Activated T-cell treated with anti-CD3 and anti-CD28 coated beads, Interleukin-2, amount 50 U/mL, for 72 hours (primary cell): ENCODE measurements at places on chromosomes 5 and 9. TPM values are rescaled to one million over a fixed set of nuclear protein-coding genes. Genes with fewer than 3 reads are reported as not detected.

The CRAT gene
- total RNA-seq = 21.4 TPM

The SNX2 gene
- 40.8 TPM for total RNA-seq

The ADAMTS12 gene
- 0.05 TPM for total RNA-seq

The PHYHD1 gene
- total RNA-seq = 1.9 TPM

The GKAP1 gene
- total RNA-seq = 12.2 TPM

- H3K27ac ChIP-seq = no peak overlapping the region
- H3K4me1 ChIP-seq = peaks cover 8% of the 10 kb centered on the region
- H3K36me3 ChIP-seq = peaks cover 2% of the 10 kb centered on the region
- no peaks in the 10 kb centered on the region for H3K27me3 ChIP-seq
- peak overlapping the region; percentile 81 for H3K4me3 ChIP-seq
These were observed 64.0 kb upstream of the RANBP6 start for GRCh38 chr9:6079386-6079785.

DNA sequence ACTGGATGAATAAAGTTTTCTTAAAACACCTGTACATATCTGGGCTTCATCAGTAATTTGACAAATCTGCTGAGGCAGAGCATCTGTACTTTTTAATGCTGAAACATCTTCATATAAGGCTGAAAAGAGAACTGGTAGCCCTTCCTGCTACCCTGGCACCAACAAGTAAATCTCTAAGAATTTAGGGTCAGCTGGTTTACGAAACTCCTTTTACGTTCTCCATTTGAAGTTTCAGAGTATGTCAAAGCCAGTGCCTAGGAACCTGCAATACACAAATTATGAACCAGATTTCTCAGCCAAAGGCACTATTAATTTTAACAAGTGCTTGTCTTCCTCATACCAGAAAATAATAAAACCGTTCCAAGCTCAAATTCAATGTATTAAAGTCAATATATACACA lies 3.8 kb downstream of the ZFAND5 start:
- DNase-seq = no peak
- H3K27ac ChIP-seq = peak overlapping the region; percentile 75
- H3K27me3 ChIP-seq = no peaks in the 10 kb centered on the region
- peaks cover 81% of the 10 kb centered on the region for H3K4me1 ChIP-seq
- peaks cover 12% of the 10 kb centered on the region for H3K36me3 ChIP-seq

DNA sequence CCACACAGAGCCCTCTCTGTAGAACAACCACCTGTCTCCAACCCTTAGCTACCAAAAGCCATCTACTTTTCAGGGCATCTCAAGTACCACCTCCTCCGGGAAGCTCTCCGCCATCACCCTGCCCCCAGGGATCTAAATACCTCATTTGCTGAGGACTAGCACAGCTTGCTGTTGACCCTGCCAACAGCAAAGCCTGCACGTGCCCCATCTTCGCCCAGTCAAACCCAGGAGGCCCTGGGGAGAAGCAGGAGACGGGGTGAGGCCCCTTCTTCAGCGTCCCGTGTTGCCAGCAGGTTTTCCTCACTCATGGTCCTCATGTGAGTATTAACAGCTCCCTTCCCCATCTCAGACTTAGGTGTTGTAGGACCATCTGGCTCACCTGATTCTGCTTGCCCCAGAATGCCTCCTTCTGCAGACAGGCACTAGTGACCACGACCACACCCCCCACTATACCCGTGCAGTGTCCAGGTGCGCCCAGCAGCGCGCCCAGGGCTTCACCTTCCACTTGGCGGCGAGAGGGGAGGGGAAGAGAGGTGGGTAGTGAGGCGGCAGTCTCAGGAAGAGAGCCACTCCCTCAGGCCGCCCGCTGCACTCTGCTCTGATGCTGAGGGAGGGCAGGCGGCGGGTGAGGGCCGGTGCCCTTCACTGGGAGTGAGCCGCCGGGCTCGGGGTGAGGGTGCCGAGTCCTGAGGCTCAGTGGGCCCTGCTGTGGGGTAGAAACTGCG lies 11.1 kb downstream of the VAV2 start:
- no peak for DNase-seq
- no peak overlapping the region for H3K4me3 ChIP-seq

DNA sequence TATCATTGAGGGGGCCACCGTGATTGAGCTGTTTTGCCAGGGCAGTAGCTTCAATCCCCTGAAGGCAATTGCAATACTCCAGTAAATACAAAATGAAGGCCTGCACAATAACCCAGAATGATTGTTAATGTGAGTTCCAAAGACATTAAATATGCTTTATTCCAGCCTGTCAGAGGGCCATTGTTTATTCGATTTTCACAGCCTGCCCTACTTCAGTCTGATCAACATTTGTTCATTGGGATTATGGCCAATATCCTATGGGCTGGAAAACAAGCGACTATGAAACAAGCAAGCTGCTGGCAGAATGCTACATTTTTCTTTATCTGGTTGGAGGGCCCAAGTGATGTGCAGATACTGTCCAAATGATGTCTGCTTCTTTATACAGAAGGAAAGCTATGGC lies 543.1 kb downstream of the TLE1 start:
- H3K27me3 ChIP-seq = no peaks in the 10 kb centered on the region
- H3K4me3 ChIP-seq = no peak overlapping the region
- no peak for DNase-seq
- no peak overlapping the region for H3K27ac ChIP-seq

GRCh38 chr9:88746029-88746742 lies 211.2 kb downstream of the NXNL2 start:
- H3K27ac ChIP-seq = no peak overlapping the region
- H3K4me1 ChIP-seq = no peaks in the 10 kb centered on the region
- no peak for DNase-seq
- peaks cover 3% of the 10 kb centered on the region for H3K27me3 ChIP-seq
- H3K36me3 ChIP-seq = no peaks in the 10 kb centered on the region

- DNase-seq = no peak
- H3K27me3 ChIP-seq = no peaks in the 10 kb centered on the region
- no peaks in the 10 kb centered on the region for H3K4me1 ChIP-seq
- H3K4me3 ChIP-seq = no peak overlapping the region
These were observed 14.2 kb upstream of the CCDC180 start for GRCh38 chr9:97293207-97293721.
